ENCODE measurements at places on chromosomes 1 and 21.

GRCh38 chr1:241045659-241046058 lies 311.3 kb downstream of the RGS7 start:
- no peak for DNase-seq

DNA sequence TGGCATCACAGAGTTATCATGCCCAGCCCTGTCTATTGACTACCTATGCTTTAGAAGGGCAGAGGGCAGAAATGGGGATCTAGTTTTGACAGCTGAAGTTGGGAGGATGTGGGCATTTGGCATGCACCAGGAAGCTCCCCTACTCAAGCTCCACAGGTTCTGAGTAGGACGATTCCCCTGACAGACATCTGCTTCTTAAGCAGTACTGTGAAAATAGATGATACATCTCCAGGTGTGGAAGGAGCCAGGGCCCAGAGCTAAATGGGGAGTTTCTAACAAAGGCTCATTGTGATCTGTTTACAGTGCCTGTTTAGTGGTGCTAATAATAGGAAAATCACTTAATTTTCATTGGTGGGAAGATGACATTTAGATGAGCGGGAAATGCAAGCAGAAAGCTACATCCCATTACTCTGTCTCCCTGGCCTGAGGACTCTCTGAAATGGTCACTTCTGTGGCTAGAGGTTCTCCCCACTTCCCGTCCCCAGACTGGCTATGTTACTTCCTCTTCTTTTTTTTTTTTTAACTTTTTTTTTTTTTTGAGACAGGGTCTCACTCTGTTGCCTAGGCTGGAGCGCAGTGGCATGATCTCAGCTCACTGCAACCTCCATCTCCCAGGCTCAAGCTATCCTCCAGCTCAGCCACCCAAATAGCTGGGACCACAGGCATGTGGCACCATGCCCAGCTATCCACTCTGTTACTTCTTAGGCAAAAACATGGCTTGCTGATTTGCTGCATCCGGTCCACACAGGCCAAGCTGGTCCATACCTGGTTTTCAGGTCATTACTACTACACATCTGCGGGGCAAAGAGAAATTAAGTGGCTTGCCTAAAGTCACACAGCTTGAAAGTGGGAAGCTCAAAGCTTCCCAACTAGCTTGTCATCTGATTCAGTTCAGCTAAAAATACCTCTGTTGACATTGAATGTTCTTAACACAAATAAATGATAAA lies 23.2 kb upstream of the CNIH3 start:
- no peak for DNase-seq

GRCh38 chr1:37262439-37263170 lies 211.8 kb upstream of the ZC3H12A start:
- DNase-seq, result no peak

GRCh38 chr21:41921021-41921420 lies 32.8 kb downstream of the C2CD2 start:
- no peak for DNase-seq

GRCh38 chr1:166675213-166675612 lies 164.1 kb upstream of the POGK start:
- DNase-seq, result no peak

DNA sequence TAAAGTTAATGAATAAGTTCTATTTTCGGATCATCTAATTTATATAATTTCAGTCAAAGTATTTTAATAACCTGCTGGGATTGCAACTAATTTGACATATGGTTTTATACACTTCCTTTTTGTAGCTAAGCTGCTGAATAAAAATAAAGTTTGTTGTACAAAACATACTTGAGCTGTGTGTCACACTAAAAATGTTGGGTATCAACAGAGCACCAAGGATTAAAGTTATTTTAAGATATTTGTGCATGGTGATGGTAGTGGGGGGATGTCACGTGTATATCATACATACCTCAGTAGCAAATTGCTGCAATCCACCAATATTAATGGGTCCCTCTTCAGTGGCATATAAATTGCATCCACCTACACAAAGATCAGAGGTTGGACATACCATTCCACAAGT lies 199.6 kb downstream of the DPYD start:
- no peak for DNase-seq

DNA sequence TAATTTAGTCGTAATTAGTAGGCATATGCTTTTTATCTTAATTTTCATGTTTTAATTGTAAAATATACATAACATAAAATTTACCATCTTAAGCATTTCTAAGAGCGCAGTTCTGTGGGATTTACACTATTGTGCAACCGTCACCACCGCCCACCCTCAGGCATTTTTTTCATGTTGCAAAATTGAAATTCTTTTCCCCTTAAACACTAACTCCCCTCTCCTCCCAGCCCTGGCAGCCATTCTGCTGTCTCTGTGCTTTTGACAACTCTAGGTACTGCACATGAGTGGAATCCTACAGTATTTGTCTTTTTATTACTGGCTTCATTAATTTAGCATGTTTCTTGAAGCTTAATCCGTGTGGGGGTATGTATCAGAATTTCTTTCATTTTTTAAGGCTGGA lies 7.8 kb downstream of the PIK3CD start:
- no peak for DNase-seq

GRCh38 chr1:6732942-6733341 lies 31.3 kb upstream of the DNAJC11 start:
- DNase-seq, result no peak

- no peak for DNase-seq
Observed at GRCh38 chr1:109832945-109833344, 69.2 kb upstream of the EPS8L3 start.

DNA sequence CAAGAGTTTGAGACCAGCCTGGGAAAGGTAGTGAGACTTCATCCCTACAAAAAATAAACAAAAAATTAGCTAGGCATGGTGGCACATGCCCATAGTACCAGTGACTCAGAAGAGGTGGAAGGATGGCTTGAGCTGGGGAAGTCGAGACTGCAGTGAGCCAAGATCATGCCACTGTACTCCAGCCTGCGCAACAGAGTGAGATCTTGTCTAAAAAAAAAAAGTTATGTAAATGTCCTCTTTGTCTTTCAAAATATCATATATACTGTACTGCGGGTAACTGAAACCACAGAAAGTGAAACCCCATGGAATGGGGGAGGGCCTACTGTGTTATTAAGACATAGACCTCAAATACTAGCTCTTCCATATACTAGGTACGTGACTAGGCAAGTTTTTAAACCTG lies 20.8 kb downstream of the ACADM start:
- no peak for DNase-seq

DNA sequence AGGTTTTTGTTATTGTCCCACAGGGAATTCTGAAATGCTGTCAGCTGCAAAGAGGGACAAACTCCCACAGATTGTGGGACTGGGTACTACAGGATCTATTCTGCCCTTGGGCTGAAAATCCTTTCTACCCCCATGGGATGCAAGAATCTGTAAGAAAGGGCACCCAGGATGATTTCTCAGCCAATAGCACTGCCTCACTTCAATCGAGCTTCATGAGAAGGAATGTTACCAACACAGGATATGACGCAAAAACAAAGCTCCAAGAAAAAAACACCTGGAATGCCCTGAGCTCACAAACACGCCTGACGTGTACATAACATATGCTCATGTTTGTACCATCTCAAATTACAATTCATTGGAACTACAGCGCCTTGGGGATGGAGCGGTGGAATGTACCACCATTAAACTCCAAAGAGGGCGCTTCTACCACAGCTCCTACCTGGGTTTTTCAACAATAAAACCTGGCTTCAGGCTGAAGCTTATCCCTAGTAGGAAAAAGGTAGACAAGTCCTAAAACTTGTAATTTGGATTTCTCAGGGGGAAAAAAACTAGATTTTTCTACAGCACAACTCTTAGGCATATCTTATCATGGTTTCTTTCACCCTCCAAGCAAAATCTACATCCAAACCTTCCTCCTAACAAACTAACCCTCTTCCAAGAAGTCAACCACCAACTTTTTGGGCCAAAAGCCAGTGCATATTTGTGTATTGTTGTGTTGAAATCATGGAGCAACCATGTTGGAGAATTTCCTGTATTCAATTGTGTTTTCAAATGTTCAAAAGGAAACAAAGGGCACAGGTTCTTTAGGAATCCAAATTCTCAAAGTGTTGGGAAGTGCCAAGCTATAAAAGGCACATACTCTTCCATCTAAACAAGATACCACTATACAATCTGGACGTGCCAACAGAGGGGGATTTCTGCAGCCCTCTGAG lies 78.9 kb downstream of the TGFBR3 start:
- no peak for DNase-seq

GRCh38 chr21:25362375-25363267 lies 244.7 kb downstream of the MRPL39 start:
- no peak for DNase-seq

- no peak for DNase-seq
Observed at GRCh38 chr1:110829955-110830553, 42.9 kb upstream of the CD53 start.

DNA sequence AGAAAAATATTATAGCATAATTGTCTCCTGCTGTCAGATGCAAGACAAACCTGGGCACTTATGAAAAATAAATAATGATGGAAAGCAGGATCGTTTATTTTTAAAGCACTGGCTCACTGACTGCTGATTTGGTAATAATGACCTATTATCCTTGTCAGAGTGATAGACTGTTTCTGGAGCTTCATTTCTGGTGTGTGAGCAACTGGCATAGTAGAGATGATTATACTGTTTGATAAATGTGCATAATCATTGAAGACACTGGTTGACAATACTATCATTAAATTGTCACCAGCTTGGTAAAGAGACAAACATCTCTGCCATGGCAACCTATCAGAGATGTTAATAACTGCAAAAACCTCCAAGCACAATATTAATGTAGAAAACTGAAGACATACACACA lies 179.9 kb upstream of the ZNF644 start:
- no peak for DNase-seq

GRCh38 chr1:223730479-223731132 lies 18.3 kb downstream of the CAPN2 start:
- DNase-seq, result no peak

DNA sequence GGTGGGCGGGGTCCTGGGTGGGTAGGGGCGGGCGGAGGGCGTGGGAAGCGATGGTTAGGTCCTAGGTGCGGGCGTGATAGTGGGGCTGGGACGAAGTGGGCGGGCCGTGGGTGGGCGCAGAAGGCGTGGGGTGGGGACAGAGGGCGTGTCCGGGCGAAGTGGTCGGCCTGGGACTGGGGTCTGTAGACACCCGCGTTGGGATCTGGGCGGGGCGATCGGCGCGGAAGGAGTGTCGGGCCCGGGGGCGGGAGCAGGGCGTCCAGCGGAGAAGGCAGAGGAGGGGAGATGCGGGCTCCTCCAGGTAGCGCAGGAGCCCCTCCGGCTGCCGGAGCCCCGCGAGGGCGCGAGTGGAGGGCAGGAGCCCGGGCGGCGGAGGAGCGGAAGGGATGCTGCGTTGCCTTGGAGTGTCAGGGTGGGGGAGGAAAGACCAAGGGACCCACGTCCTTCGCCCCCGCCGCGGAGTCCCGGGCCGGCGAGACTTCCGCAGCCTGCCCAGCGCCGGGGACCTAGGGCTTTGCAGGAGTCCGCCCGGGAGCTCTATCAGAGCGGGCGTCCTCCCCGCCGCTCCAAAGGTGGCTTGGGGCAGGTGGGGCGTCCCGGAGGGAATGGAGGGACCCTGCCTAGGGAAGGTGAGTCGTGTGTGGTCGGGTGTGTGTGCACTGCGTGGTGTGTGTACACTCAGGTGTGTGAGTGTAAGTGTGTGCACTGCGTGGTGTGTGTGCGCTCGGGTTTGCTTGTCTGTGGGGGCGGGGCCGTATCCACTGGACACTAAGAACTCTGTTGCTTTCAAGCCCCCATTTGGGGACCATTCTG lies 27.0 kb upstream of the PRSS38 start:
- no peak for DNase-seq

DNA sequence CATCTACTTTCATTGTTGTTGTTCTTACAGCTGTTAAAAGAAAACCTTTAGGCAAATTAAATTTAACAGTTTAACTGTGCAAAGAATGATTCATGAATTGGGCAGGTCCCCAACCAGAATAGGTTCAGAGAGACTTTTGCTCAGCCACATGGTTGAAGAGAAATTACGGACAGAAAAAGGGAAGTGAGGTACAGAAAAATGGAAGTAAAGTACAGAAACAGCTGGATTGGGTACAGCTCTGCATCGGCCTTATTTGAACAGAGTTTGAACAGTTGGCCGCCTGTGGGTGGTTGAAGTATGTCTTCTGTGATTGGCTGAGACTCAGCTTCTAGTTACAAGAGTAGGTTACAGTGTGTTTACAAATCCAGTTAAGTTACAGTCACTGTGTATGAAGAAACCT lies 210.1 kb downstream of the FGGY start:
- DNase-seq, result no peak

DNA sequence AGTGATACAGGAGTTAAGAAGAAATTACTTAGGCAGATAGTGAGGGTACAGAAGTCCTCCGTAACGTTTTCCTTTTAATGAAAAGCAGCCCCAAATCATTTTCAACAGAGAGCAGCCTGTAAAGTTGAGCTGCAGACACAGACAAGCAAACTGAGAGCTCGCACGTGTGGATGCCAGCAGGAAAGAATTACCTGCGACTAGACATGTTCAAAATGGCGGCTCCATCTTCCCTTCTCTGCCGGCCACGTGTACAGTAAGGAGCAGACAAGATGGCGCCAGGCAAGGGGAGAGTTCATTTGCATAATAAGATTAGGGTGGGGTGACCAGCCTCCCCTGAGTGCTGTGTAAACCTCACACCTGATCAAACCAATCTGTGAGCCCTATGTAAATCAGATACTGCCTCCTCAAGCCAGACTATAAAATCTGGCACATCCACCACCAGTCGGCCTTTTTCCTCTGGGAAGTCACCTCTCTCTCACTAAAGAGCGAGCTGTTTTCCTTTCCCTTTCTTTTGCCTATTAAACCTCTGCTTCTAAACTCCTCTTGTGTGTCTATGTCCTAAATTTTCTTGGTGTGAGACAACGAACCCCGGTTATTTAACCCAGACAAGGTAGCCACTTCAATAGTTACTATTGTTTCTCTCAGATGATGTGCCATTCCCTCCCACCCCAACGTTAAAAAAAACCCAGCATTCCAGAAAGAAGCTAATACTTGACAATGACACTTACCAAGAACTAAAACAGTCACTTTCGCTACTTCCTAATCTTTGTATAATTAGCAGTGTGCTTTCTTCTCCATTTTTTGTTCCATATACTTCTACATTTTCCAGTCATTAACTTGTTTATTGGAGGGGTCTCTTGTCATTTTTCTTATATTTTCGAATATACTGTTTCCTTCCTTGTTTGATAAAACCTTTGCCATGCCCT lies 27.4 kb downstream of the DUSP10 start:
- DNase-seq, result no peak

- no peak for DNase-seq
Observed at GRCh38 chr1:64150266-64150665, 53.2 kb upstream of the UBE2U start.

DNA sequence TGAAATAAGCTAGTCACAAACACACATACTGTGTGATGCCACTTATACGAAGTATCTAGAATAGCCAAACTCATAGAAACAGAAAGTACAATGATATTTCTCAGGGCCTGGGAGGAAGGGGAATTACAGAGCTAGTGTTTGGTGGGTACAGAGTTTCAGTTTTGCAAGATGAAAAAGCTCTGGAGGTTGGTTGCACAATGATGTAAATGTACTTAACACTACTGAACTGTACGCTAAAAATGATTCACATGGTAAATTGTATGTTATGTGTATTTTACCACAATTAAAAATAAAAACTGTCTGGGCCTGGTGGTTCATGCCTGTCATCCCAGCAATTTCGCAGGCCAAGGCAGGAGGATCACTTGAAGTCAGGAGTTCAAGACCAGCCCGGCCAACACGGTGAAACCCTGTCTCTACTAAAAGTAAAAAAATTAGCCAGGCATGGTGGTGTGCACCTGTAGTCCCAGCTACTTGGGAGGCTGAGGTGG lies 15.3 kb upstream of the FHAD1 start:
- no peak for DNase-seq

All from muscle of arm (tissue), 14 donors.